Stimulated activated CD8-positive, alpha-beta memory T cell treated with anti-CD3 and anti-CD28 coated beads, Interleukin-4, amount 100 ng/mL, for 4 hours (primary cell): ENCODE measurements at places on chromosomes 16 and 17.

- no peak for DNase-seq
These were observed 15.4 kb downstream of the SRP68 start for GRCh38 chr17:76056882-76057281.

DNA sequence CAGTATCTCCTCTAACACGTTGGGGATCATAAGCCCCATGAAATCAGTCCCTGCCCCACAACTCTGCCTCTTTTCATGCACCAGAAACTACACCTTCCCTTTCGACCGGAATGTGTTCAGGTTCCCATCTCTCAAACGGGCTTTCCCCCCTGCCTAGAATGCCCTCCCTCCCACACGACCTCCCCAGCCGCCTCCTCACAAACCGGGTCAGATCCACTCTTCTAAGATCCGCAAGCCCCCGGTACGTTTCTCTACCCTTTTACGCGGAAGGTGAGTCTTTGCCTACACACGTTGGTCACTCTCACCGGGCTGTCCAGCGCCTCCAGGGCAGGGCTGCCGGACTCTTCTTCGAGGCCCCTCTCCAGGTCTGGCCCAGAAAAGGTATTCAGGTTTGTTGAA, 708 bp downstream of the DHX33 start:
- DNase-seq, result peak; percentile 14

GRCh38 chr16:63880948-63881347, 1240.9 kb downstream of the CDH11 start:
- no peak for DNase-seq

DNA sequence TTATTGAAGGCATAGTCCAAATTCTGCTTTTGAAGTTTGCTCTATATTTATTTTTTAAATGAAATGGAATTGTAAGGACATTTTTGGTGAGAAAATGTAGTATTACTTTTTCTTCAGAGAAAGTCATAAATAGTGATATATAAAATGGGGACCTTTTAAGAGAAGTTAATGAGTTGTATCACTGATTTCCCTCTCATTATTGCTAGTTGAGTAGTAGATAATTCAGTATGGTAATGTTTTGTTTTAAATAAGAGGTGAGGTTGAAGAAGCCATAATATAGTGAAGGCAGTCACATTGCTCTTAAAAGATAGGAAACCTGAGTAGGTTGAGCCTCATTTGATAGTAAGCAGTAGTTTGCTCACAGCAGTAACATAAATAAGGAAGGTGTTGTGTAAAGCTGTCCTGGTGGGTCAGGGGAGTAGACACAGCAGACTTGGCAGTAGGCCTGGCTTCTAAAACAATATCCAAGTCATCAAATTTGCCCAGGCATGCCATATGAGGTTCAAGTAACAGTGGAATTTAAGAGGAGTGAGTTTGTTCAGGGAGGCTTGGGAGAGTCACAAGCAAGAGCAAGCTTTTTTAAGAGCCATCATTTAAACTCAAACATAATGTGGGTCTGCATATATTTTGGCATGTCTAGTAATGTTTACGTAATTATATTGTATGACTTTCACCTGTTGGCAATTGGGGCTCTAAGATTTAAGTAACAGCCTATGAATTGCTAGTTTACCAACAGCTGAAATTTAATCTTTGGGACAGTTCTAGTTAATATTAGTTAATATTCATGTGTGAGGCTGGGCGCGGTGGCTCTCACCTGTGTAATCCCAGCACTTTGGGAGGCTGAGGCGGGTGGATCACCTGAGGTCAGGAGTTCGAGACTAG, 6.5 kb downstream of the NFATC3 start:
- no peak for DNase-seq

DNA sequence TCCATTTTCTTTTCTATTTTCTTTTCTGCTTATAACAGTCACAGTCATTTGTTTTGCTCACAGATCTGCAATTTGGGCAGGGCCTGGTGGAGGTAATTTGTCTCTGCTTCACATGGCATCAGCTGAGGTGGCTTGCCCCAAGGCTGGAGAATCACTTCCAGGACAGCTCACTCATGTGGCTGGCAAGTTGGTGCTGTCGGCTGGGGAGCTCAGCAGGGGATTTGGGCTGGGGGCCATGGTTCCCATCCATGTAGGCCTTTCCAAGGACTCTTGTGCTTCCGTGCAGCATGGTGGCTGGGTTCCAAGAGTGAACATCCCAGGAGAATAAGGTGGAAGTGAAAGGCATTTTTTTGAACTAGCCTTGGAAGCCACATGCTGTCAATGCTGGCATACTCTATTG, 85.7 kb downstream of the MGAT5B start:
- DNase-seq, result no peak

GRCh38 chr17:80523956-80524712, 20.5 kb upstream of the RPTOR start:
- no peak for DNase-seq

- DNase-seq, result no peak
These were observed 14.3 kb downstream of the MBTD1 start for GRCh38 chr17:51245535-51245934.

- DNase-seq, result no peak
These were observed 54.1 kb upstream of the NUDT7 start for GRCh38 chr16:77668201-77668600.

DNA sequence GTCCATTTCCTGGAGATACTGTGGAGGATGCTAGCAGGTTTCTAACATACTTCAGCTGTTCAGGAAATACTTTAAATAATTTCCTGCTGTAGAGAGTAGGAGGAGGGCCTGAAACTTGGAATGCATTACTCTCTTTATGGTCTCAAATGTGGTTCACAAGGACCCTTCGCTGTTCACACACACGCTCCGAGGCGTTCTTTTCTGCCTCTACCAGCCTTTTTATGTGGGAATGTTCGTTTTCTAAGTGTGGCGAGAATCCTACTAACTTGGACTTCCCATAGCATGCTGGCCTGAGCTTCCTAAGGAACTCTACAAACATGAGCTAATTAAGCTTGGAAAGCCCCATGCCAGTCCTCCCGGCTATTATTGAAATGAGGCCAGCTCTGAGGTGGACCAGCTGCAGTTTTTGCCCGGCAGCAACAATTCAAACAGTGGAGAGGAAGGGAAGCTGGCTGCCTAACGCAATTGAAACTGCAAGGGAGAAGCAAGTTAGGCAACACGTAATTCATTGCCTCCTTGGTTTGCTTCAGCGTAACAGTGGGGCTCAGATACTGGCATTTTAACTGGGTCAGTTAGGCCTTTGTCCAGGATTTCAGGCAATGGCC, 18.9 kb downstream of the KPNA2 start:
- no peak for DNase-seq

- DNase-seq, result no peak
These were observed 51.1 kb downstream of the ADAMTS18 start for GRCh38 chr16:77383606-77384187.

DNA sequence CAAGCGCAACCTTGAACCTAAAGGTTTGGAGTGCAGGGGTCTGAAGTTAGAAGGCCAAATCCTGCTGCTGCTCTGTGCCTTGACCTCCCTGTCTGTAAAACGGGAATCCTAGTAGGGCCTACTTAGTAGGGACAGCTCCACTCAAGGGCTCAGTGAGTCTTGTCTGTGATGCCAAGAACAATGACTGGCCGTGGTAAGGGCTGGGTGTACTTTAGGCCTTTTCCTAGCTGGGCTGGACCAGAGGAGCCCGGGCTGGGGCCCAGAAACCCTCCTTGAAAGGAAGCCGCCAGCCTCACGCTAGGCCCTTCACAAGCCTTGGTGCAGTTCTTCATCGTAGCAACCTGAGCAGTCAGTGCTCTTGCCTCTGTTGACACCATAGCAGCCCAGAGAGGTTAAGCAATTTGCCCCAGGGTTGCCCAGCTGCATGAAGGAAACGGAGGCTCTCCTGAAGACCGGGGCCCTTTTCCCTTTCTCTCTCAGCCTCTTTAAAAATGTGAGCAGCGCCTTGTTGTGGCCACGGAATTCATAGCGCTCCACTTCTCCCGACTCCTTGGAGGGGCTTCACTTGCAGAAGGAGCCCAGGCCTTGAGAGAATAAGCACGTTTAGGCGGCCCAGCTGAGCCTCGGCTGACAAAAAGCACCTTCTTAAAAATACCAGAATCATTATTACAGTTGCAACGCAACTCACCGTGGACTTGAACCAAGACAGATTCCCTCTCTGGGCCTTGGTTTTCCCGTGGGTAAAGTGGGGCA, 4.4 kb downstream of the NECAB2 start:
- no peak for DNase-seq

DNA sequence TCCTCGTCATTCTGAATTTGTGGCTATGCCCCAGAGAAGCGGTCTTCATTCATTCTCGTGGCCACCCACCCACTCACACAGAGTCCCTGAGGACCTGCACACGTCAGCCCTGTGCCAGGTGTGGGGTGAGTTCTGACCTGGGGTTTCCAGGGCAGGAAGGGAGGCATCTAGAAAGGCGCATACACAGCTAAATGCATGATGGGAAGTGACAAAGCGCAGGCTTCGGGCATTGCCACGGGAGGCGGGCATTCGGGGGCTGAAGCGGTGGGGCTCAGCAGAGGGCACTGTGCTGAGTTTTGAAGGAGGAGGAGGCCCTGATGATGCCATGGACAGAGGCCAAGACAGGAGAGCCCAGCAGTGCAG, 10.9 kb downstream of the UBALD2 start:
- no peak for DNase-seq

DNA sequence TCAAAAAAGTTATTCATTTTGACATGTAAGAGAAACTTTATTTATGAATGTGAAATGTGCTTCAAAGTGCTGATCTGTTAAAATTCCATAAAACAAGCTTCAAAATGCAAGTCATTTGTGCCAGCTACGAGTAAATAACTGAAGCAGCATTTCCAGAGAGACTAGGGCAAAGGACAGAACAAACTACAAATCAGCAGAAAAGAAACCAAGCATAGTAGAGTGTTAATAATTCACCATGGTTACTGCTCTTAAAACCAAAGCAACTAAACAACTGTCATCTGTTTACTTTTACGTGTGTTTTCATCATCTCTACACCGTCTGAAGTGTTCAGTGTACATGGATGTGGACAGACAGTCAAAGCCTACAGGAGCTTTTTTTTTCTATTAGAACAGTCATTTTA, 1.6 kb upstream of the ASPA start:
- DNase-seq, result no peak

GRCh38 chr17:32007463-32008298, 498 bp downstream of the LRRC37B start:
- DNase-seq, result no peak

DNA sequence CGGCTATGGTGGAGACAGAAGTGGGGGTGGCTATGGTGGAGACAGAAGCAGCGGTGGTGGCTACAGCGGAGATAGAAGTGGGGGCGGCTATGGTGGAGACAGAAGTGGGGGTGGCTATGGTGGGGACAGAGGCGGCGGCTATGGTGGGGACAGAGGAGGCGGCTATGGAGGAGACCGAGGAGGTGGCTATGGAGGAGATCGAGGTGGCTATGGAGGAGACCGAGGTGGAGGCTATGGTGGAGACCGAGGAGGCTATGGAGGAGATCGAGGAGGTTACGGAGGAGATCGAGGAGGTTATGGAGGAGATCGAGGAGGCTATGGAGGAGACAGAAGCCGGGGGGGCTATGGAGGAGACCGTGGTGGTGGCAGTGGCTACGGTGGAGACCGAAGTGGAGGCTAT, 24.1 kb downstream of the HEATR9 start:
- DNase-seq, result no peak

- DNase-seq, result no peak
These were observed 11.4 kb upstream of the C16orf78 start for GRCh38 chr16:49362230-49362629.

- no peak for DNase-seq
These were observed 17.8 kb upstream of the KIF19 start for GRCh38 chr17:74307984-74308773.

DNA sequence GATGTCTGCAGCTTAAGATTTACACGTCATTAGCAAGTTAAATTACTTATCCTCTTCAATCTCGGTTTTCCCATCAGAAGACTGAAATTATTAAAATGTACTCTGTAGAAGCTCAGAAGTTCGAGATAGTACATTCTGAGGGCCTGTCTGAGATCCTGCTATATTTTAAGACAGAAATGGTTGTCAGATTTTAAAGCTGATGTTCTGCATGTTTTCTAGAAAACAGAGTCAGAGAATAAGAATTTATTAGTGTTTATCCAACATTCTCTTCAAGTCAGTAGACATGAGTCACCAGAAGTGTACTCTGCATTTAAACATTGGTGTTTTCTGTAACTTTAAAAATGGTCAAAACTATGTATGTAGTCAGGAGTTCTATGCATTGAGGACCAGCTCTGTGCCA, 155.2 kb upstream of the MYOCD start:
- DNase-seq, result no peak

GRCh38 chr17:78294776-78295175, 63.3 kb downstream of the TMEM235 start:
- no peak for DNase-seq

GRCh38 chr16:12265108-12265507, 288.6 kb downstream of the SNX29 start:
- no peak for DNase-seq

DNA sequence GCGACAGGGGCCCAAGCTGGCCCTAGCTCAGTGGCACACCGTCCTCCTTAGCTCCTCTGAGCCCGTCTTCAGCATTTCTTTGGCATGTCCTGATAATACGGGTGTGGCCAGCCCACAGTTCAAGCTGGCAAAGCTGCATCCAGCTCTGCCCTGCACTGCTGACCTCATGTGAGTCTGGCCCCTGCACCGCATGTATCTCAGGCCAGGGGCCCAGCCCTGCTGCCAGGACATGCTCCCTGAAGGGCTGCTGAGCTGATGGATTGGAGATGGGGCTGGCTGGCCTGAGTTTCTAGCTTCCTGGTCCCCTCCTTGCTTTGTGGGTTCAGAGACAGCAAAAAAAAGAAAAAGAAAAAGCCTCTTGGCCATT, 2.4 kb downstream of the DOC2B start:
- no peak for DNase-seq

GRCh38 chr17:44844390-44844830, 3.3 kb upstream of the HIGD1B start:
- no peak for DNase-seq

DNA sequence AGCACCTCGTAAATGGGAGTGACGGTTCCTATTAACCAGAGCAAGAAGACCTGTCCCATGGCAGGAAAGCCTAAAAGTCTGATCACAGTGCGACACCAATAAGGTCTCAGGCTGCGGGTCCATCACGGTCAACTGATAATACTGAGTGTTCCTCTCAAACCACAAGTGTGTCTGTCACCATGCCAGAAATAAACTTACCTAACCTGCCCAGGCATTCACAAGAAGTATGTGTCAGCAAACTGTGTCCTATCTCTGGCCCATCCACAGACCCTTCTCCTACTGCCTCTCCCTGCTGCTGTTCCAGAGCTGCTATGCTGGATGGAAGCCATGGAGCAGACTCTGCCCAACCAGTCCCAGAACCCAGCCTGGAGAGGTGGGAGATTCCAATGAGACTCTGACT, 73.5 kb downstream of the ZNF423 start:
- no peak for DNase-seq

DNA sequence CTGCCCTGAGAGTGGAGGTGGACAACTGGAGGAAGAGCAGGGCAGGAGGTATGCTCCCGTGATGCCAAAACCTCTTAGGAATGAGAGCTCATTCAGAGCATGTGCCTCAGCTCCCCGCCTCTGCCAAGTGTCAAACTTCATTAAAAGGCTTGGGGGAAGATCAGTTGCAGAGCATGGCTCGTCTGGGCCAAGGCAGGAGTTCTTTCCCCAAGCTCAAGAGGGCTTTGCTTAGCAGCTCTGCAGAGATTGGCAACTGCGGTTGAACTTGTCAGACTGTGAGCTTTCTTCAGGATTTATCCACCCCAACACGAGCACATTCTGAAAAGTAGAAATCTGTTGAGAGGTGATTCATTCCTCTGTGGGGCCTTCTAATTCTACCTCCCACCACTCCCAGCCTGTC, 248.1 kb downstream of the HS3ST3A1 start:
- DNase-seq, result no peak

- no peak for DNase-seq
These were observed 12.6 kb upstream of the CLTC start for GRCh38 chr17:59607061-59607460.
